ENCODE measurements at places on chromosomes 16 and 17.

DNA sequence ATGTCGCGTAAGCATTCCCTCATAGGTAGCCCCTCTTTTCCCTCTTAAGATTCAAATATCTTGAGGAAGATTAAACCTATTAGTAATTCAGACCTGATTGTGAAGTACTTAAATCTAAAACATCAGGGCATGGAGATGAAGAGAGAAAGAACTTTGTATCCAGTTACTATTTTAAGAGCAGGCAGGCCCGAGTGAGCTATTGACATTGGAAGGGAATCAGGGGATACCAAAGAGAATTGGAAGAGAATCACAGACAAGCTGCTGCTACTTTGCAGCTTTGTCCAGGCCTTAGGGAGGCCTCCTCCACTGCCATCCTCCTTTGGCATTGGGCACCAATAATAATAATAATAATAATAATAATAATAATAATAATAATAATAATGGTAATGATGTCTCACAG is 170.5 kb downstream of the MRTFB start:
- ATAC-seq, result no peak

DNA sequence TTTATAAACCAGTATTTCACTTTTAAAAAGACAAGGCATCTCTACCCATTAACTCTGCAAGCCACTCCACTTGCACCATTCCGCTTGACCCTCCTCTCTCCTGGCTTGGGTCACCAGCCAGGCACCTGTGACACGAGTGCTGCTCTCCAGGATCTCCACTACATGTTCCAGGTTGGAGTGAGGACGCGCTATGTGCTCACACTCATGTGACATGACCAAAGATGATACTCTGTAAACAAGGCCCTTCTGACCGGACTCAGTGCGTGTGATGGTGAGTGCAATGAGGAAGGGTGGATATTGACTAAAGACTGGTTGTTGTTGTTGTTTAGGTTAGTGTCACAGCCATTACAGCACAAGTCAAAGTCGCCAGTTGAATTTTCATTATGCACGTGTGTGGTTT is 192.7 kb downstream of the MRTFB start:
- no peak for ATAC-seq

DNA sequence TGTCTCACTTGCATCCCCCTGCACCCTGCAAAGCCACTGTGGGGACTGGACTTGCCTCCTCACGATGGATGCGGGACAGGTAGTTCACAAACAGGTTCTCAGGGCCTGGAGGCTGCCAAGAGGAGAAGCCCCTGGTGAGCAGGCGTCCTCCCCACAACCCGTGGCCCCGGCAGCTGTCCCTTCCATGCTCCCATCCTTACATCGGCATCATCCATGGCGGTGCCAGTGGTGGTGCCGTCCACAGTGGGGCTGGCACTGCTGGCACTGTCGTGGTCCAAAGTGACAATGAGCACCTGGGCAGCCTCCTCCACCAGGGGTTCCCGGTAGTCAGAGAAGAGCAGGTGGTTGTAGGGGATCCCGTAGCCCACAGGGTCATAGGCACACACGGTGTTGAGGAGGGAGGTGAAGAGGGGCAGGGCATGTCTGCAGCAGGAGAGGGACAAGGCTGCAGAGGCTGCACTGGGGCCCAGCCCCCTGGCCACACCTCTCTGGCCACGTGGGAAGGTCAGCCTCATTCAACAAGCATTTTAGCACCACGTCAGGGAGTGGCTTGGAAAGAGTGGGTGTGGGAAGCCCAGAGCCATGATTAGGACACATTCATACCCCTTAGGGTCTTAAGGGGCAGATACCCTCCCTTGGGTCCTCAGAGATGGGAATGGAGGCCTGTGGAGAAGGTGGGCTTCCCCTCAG is 12.6 kb downstream of the HID1 start:
- no peak for ATAC-seq

GRCh38 chr17:82840431-82840831 is 609 bp upstream of the ZNF750 start:
- no peak for ATAC-seq

DNA sequence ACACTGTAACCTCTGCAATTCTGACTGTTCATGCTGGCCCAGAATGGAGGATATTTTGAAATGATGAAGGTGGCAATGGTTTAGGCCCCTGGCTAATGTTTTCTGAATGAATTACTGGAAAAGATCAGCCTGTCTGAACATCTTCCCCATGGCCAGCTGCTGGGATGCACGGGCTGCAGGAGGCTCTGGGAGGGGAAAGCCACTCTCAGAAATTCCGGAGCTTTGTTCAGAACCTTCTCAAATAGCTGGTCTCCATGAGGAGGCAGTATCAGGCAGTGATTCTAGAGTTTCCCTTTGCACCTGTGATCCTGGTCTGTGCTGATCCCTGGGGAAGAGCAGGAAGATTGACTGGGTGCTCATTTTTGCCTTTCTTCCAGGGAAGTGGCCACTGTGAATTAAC is 5.0 kb downstream of the SLC6A2 start:
- no peak for ATAC-seq
